ENCODE measurements at places on chromosomes 3 and 15.
A peak's percentile ranks its signal among the peaks of the same experiment; 100 is the strongest.

DNA sequence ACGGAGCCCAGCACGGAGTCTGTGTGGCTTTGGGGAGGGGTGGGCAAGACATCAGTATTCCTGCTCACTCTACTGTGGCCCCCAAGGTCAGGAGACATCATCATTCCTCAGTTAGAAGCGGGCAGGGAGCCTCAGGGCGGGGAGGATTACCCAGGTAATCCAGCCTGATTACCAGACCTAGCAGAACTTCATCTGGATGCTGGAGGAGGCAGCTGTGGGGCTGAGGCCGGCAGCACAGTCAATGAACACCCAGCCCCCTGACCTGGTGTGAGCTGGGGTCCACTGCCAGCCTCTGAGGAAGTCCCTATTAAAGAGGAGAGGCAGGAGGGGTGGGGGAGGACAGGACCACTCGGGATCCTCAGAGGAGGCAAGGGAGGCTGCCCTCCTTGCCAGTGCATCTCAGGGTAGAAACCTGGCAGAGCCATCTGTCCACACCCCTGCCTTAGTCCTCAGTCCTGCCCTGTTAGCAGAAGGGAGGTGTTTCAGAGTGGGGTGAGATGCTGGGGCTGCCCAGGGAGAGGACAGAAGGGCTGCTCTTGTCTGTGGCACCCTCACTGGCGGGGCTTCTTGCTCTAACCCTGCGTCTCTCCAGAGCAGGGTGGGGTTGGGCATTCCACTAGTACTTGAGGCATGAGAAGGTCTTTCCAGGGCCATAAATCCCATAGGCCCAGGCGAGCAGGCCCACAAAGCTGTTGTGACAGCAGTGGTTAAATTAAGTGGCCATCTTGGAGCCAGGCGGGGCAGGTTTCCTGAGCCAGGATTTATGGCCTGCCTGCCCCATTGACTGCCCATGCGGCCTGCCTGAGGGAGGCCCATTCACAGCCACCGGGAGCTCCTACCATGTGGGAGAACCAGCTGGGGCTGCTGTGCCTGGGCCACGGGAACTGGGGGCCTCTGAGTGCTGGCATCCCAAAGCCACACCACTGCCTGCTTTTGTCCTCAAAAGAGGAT lies 82.1 kb downstream of the LINGO1 start:
- DNase-seq: no peak

- no peak for DNase-seq
Observed at GRCh38 chr3:162770551-162770950, 1273.9 kb downstream of the OTOL1 start.

DNA sequence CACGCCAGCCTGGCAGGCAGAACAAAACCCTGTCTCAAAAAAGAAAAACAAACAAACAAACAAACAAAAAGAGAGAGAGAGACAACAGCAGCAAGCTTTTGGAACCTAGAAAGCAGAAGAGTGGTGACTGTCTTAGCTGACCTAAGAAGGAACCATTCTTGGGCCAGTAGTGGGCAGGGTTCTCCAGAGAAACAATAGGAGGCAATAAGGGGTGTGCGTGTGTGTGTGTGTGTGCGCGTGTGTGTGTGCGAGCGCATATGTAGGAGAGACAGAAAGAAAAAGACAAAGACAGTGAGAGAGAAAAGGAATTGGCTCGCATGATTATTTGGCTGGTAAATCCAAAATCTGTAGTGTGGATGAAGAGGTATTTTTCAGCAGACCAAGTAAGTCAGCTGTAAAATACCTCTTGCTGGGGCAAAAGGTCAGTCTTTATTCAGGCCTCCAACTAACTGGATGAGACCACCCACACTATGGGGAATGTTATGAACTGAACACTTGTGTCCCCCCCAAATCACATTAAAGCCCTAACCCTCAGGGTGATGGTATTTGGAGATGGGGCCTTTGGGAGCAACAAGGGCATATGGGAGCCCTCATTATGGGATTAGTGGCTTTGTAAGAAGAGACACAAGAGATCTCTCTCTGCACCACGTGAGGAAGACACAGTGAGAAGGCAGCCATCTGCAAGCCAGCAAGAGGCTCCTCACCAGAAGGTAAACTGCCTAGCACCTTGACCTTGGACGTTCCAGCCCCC lies 15.1 kb upstream of the BLM start:
- DNase-seq: no peak

GRCh38 chr15:100627789-100628395 lies 25.5 kb downstream of the ASB7 start:
- DNase-seq: peak; percentile 37

DNA sequence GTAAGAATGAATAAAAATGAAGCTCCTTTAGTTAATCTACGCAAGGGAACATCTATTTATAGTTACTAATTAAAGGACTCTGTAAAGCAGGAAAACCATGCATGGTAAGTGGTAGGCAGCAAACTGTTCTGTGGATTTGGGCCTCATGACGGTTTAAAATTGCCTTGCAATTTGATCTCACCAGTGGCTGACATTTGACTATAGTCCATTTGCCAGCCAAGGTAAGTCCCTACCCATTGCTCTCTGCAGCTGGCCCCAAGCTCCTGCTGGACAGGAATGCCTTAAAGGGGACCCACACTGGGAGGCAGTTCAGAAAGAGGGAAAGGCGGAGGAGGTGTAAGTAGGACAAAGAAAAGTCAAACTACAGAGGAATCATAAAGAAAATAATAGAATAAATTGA lies 203.3 kb downstream of the PLCL2 start:
- DNase-seq: no peak

- DNase-seq: no peak
Observed at GRCh38 chr15:81268881-81269601, 54.9 kb downstream of the STARD5 start.

DNA sequence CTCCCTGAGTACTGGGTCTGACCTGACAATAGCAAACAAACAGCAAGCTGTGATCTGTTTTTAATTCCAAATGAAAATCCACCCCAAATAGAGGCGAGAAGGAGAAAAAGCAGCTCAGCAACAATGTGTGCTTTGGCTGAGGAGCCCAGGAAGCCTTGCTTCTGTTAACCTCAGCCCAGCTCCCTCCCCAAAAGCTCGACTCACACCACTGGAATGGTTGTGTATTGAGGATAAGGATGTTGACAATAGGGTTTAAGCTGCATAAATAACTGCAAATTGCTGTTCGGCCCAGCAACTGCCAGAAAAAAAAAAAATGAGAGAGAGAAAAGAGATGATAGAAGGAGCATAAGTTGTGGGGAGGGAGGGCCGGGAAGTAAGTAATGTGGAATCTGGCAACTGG lies 104.0 kb upstream of the TBC1D5 start:
- DNase-seq: no peak

DNA sequence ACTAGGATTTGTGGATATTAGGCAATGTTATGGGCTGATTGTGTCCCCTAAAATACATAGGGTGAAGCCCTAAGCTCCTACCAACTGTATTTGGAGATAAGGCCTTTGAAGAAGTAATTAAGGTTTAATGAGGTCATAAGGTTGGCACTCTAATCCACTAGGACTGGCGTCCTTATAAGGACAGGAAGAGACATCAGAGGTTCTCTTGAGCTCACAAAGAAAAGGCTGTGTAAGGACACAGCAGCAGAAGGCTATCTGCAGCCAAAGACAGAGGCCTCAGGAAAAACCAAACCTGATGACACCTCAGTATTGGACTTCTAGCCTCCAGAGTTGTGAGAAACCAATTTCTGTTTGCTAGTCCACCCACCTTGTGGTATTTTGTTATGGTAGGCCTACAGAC lies 416.7 kb downstream of the ZBTB20 start:
- no peak for DNase-seq

DNA sequence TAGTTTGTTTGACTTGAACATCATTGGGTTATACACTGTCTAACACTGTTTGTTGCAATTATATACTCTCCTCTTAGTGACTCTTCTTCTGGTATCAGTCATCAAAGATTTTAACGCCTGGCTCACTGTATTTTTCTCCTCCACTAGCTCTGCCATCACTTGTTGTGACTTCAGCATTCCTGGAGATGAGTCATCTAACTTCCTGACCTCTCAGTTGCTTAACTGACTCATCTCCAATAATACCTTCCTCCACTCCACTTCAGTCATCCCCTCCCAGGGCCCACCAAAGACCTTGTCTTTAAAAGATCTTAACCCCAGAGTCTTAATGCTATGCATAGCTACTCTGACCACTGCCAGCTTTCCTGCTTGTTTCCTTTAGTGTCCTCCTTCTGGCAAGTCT lies 28.6 kb upstream of the CLSTN2 start:
- DNase-seq: no peak
